ENCODE measurements at places on chromosomes 12 and 14.
A peak's percentile ranks its signal among the peaks of the same experiment; 100 is the strongest.

DNA sequence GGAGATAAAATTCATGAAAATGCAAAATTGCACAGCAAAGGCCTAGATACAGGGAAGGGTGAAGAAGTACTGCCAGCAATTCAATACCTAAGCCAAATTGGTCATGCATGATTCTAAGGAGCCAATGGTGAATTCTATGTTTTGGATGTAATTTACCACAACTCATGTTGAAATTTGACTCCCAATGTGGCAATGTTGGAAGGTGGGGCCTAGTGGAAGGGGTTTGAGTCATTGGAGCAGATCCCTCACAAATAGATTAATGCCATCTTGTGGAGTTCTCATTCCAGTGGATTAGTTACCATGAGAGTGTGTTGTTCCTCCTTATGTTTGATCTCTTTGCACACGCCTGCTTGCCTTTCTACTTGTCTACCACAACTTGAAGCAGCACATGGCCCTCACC is 194.0 kb upstream of the ALG10 start:
- DNase-seq: no peak

GRCh38 chr14:72677664-72678063 is 216.2 kb downstream of the DPF3 start:
- no peak for DNase-seq

DNA sequence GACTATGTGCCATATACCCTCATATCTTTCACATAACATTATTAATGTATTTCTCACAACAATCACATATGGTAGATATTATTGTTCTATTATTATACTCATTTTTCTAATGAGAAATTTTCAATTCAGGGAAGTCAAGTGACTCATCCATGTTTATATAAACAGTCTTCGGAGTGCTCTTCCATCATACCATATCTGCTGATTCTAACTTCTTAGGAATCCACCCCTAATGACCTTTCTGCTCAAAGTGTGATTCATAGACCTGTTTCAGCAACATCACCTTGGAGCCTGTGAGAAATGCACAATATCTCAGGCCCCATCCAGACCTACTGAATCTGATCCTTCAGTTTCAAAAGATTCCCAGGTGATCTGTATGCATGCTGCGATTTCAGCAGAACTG is 39.8 kb upstream of the OVCH1 start:
- DNase-seq: no peak

DNA sequence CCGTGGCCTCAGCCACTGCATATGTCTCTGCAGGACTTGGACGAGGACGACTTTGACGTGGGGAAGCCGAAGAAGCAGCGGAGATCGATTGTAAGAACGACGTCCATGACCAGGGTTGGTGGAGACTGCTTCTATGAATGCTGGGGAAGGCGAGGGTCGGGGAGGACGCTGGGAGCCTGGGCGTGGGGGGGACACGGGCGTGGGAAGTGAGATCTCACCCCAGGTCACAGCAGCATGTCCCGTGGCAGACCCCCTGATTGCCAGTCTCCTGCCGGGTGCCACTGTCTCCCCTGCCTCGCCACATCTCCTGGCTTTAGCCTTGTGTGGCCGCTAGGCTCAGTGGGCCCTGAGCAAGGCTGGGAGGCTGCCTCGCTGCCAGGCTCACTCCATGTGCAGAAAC is 29.9 kb upstream of the TEX22 start:
- DNase-seq: no peak

DNA sequence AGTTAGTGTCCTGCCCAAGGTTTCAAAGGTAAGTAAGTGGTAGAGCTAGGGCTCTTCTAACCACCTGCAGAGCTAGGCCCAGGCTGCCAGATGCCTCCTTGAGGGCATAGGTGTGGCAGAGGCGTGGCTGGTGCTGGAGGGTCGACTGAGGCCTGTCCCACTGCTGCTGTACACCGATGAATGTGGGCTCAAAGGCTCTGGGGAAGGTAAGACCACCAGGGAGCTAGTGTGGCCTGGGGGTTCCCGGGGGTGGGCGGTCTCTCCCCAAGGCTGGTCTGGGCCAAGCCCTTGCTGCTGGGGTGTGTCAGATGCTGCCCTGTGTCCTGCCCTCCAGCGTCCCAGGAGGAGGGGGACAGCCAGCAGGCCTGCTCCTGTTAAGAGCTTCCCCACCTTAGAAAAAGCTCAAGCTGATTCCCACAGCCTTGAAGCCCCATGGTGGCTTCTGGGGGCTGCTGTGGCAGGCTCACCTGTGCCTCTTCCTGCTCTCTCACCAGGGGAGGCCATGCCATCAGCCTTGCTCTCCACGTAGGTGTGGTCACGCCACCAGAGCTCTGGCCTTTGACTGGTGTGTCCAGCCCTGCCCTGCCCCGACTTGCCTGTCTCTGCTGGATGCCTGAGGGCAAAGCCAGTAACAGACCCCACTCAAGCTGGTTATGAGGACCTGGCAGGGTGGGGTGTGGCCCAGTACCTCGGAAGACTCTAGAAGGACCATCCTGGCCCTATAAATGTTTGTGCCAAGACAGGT is 36.8 kb downstream of the SH2B3 start:
- DNase-seq: no peak

GRCh38 chr14:74539503-74539902 is 45.9 kb downstream of the ISCA2 start:
- DNase-seq: no peak

DNA sequence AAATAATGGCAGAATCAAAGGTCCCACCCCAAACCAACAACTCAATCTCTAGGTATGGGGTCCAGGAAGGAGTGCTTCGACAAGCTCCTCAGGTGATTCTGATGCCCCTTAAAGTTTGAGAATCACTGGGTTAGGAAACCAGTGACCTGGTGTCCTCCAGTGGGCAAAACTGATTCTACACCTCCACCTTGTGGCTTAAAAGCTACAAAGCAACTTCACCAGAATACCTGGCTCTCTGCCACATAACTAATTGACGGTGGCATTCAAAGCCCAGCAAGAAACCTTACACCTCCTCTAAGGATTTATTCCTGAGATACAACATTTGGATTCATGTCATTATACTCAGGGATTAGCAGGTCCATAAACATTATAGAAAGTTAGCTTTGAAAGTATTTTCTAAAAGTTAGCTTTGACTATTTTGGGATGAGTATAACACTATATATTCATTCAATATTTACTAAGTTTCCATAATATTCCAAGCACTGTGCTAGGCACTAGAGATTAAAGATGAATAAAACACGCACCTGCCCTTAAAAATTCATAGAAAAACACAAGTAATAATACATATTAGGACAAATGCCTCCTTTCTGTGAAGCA is 45.4 kb downstream of the DCAF5 start:
- DNase-seq: peak; percentile 75

GRCh38 chr14:67644428-67644827 is 24.7 kb downstream of the ARG2 start:
- no peak for DNase-seq

- DNase-seq: no peak
Measured at GRCh38 chr14:20997564-20997963, 1.5 kb upstream of the SLC39A2 start.

GRCh38 chr12:132638541-132639408 is 20.2 kb downstream of the P2RX2 start:
- DNase-seq: peak; percentile 42

GRCh38 chr12:41008472-41008871 is 179.6 kb upstream of the PDZRN4 start:
- DNase-seq: no peak

GRCh38 chr12:94276725-94277124 is 128.3 kb downstream of the PLXNC1 start:
- DNase-seq: no peak

DNA sequence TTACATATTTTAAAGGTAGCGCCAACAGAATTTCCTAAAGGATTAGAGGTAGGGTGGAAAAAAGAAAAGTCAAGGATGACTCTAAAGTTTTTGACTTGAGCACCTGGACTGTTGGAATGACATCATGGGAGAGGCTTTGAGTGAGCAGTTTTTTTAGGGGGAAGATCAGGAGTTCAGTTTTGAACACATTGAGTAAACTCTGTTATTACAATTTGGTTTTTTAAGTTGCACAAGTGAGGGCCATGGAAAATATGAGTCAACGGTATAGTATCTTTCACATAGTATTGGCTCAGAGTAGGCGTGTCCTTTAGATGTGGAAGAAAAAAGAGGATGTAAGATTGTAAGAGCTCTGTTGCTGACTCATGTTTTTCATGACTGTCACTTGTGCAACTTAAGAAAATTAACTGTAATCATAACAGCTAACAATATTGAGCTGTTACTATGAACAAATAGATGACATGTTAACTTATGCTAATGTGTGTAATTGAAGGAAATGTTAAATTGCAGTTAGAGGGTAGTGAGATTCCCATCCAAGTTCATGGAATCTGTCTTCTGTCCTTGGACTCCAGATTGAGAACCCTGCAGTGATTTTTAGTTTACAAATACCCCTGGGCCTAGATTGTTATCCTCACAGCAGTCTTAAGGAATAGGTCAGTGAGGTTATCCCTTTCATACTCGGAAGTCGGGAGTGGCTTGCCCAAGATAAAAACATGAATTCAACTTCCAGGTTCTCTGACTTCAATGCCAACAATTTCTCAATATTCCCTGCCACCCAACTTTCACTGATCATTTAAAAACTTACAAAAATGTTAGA is 48.2 kb upstream of the ATP2B1 start:
- DNase-seq: peak; percentile 97

DNA sequence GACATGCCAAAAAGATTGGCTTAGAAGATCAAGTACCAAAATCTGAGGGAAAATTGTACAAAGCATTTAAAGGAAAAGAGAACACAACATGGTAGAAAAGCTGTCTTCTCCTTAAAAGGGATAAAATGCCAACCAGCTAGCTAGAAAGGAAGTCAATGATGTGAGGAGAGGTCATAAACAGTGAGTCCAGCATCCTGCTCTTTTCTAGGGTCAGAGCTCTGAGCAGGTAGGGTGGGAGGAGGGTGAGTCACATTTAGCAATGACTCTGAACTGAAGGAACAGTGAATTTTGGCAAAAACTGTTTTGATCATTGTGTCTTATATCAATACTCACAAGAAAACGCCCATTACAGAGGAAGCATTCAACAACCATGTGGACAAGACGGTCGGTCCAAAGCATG is 322.3 kb downstream of the DAD1 start:
- DNase-seq: no peak

- DNase-seq: no peak
Measured at GRCh38 chr14:68654471-68654941, 138.4 kb downstream of the ZFP36L1 start.

DNA sequence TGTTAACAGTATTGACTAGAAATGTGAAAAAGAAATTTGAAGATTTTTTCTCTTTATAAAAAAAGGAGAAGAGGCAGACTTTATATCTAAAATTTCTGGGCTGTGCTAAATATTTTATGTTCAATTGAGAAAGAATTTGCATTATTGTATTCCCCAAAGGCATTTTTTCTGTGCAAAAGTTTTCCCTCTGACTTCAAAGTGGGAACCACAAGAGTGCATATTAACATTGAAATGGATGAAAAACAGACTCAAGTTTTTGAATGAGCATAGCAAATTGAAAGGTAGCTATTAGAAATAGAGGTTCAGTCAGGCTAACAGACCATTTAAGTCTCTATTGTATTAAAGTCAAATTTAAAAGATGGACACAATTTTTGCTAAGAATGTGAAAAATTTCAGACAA is 95.2 kb downstream of the RASSF9 start:
- no peak for DNase-seq

GRCh38 chr12:99390707-99391106 is 256.8 kb upstream of the GARIN6 start:
- DNase-seq: no peak

GRCh38 chr14:32469388-32470160 is 140.5 kb downstream of the AKAP6 start:
- DNase-seq: peak; percentile 25

- DNase-seq: peak; percentile 57
Measured at GRCh38 chr14:92973261-92973797, 50.4 kb downstream of the CHGA start.

DNA sequence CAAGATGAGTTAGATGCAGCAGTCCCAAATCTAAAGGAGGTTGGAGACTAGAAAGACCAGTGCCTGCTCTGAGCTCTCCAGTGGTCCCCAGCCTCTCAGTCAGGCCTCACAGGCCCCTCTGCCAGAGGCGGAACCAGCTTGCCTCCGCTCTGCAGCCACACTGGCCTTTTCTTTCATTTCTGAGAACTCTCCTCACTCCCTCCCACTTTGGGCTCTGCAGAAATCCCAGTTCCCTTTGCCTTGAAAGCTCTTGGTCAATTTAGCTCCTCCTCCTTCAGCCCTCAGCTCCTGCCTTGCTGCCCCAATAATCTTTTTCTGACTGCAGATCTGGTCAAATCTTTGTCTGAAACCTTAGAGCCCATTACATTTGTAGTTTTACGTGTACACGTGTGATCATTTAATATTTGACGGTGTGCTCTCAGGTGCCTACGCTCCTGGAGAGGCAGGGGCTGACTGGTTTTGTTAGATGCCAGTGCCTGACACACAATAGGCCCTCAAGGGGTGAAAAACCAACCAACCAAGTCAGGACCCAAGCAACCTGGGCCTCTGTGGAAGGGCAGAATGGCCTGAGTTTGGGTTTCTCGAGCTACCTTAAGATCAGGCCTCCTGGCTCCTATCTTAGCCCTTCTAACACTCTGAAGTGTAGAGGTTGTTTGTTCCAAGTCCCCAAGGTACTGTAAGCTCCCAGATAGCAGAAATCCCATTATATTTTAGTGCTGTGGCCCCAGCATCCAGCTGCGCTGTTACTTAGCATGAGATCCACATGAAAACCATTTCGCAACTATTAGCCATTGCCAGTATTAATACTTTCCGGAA is 1.1 kb upstream of the NUDT4 start:
- peak; percentile 66 for DNase-seq

GRCh38 chr12:15534322-15534721 is 212.0 kb downstream of the PTPRO start:
- peak; percentile 66 for DNase-seq

DNA sequence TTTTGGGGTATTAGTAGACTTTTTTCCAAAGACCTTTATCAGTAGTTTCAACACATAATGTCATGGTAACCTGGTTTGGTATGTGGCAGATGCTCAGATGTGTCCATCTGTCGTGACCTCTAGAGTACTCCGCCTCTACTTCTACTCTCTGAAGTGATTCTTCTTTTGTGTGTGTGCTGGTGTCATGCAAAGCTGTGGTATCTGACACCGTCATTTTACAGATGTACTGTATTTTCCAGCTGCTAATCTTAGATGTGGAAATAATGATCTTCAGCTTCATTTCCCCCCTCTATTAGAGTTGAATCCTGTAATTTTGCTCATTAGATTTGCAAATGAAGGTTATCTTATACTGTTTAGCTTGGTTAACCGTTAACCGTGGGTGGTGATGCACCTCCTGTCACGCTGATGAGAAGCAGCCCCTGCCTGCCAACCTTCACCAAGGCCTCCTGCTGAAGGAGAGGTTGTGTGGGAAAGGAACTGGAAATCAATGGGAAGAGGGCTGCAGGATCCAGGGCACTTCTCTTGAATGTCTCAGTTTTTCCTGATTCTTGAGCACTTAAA is 222.4 kb upstream of the AMIGO2 start:
- no peak for DNase-seq

GRCh38 chr12:106097011-106097410 is 41.7 kb downstream of the NUAK1 start:
- DNase-seq: no peak

- DNase-seq: no peak
Measured at GRCh38 chr12:111221062-111222026, 147.6 kb downstream of the PHETA1 start.

Data from KBM-7 (cell line).